ENCODE measurements at places on chromosomes 1 and 21.

GRCh38 chr1:38870996-38871395 is 2.2 kb downstream of the MYCBP start:
- no peak for DNase-seq

- DNase-seq: no peak
Observed at GRCh38 chr1:236089046-236089773, 24.3 kb upstream of the NID1 start.

DNA sequence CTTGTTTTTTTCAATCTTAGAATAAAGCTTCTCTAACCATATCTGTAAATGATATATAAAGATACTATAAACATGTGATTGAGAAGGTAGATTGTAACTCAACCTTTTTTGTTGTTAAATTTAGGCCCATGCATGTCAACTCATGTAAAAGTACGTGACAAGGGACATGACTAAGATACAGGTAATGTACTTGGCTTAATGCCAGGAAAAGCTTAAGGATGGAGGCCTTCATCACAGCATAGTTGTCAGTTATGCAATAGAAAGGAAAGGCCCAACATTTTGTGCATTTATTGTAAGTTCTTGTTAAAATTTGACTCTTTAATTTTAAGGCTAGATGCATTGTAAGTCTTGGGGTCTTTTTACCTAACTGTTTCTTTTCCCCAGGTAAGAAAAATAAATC is 305.1 kb downstream of the LTN1 start:
- no peak for DNase-seq

DNA sequence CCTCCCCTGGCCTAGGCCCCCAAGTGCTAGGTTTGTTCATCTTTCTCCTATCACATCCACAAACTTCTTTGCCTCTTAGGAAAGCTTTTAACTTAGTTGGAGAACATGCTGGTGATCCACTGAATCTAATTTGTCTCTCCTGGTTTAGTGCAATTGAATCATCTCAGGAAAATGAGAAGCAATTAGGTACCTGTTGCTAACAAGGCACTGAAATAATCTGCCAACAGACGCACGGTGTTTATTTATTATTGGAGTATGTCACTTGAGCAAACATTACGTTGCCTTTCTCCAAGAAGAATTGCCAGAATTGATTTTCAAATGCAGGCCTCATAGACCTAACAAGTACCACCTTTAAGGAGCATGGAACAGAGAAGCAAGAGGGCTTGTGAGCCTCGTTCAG is 309.4 kb downstream of the NFIA start:
- no peak for DNase-seq
